Stimulated activated CD8-positive, alpha-beta memory T cell treated with anti-CD3 and anti-CD28 coated beads, Interleukin-4, amount 100 ng/mL, for 4 hours (primary cell): ENCODE measurements at places on chromosomes 1 and 21.

GRCh38 chr1:238960071-238960470 lies 426.3 kb upstream of the CHRM3 start:
- DNase-seq: no peak

GRCh38 chr1:61482170-61482734 lies 242.7 kb downstream of the TM2D1 start:
- DNase-seq: no peak

GRCh38 chr1:64834734-64835133 lies 89.9 kb downstream of the RAVER2 start:
- no peak for DNase-seq

GRCh38 chr1:51320967-51321923 lies 9.1 kb downstream of the TTC39A start:
- DNase-seq: no peak

GRCh38 chr1:20361401-20361800 lies 70.7 kb downstream of the VWA5B1 start:
- no peak for DNase-seq

- no peak for DNase-seq
These were observed 66.2 kb downstream of the FAAP20 start for GRCh38 chr1:2128189-2128901.

- DNase-seq: no peak
These were observed 69.5 kb upstream of the ERRFI1 start for GRCh38 chr1:8095584-8095983.

- no peak for DNase-seq
These were observed 33.4 kb downstream of the CD247 start for GRCh38 chr1:167484726-167485502.

DNA sequence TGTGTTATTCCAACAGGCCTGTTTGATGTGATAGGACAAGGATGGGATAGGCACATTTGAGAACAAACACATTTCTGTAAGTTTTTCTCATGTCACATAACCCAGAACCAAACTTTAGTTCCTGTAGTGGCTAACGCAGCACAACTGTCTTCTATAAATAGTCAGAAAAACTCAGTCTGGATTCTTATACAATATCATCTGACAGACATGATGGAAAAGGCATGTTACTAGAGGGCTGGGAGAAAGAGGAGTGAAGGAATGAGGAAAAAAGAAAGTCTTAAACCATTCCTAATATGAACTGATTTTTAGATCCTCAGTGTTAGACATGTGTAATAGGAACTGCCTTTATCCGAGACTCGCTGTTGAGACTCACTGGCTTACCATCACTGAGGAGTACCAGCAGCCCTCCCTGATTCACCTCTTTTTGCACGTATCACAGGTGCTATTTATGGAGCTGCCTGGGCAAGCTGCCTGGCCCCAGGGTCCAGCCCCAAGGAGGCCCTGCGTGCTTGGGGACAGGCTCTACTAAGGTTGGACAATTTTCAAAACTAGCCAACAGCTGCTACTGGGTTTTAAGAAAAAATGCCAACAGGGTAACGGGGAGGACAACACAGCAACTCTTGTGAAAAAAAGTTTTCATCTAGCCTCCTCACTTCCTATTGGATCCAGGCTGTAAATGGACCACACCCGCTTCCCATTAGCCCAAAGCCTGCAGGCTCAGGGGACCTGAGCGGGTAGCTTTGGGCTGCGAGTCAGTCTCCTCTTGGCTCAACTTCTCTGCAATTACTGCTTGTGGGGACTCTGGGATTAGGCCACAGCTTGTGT lies 30.7 kb upstream of the SERBP1 start:
- no peak for DNase-seq

DNA sequence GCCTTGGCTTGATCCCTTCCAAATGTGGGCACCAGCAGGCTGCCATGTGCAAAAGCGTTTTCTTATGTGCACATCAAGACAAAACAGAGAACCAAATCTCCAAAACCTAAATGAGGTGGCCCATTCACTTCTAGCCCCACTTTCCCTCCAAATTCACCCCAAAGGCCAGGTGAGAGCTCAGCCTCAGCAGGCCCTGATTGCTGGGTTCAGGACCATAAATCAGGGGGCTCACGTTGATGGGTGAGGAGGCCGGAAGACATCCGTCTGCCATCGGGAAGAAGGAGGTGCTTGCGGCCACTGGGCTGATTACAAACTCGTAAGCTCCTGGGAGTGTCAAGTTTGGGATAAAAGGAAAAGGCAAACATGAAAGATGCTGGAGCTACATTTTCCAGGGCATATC lies 86.7 kb upstream of the CLDN14 start:
- DNase-seq: no peak

GRCh38 chr1:161737625-161738024 lies 12.0 kb upstream of the DUSP12 start:
- DNase-seq: no peak

DNA sequence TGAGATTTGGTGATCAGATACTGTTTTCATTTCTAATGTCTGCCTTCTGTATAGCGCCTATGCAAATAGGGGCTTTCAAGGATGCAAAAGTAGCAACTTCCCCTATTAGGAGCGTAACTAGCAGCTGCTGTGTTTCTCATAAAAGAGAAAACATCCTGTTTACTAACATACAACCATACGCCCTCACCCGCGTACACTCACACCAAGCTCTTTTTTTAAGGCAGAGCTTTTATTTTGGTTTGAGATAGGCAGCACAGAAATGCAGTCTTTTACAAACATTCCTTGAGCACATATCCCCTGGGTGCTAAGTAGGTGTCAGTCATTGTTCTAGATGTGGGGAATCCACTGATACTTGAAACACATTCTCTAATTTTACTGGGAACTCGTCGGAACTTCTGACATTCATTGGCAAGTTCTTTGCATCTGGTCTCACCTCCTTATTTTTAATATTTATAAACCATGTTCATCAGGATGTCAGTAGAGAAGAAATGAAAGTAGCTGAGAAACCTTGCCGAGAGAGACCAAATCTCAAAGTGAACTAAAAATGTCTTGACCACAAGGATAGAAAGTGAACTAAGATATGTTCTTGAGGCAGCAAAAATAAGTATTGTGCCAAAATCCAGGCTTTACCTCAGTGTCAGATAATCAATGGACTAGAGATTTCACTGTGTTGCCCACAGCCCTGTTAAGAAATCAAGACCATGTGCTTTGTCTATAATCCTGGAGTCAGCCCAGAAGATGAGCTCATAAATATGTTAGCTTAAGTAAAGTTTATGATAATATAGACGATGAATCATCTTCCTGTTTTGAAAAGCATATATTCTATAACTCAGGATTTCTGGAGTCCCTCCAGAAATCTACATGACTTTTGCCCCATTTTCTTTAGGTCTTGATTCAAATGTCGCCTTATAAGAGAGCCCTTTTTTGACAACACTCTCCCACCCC lies 350.9 kb downstream of the ST6GALNAC3 start:
- DNase-seq: no peak

GRCh38 chr1:220511179-220511578 lies 16.8 kb upstream of the MARK1 start:
- no peak for DNase-seq

- no peak for DNase-seq
These were observed 105.4 kb downstream of the KCTD3 start for GRCh38 chr1:215672482-215672881.

DNA sequence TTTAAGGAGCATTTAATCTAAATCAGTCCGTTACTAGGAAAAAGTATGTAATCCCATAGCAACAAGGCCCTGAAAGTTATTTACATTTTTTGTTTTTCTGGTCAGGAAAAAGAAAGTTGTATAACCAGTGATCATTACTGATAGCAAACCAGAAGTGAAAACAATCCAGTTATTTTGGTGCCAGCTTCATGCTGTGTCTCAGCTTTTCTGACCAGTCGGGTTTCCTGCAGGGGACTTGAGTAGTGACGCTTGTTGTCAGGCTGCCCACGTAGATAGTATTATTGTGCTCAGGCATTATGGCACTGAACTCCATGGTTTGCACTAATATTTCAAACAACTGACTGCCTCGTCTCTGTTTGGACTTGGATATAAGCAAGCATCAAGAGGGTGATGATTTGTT lies 55.2 kb downstream of the SASS6 start:
- DNase-seq: no peak

- no peak for DNase-seq
These were observed 56.2 kb downstream of the LACTBL1 start for GRCh38 chr1:22916471-22916820.

DNA sequence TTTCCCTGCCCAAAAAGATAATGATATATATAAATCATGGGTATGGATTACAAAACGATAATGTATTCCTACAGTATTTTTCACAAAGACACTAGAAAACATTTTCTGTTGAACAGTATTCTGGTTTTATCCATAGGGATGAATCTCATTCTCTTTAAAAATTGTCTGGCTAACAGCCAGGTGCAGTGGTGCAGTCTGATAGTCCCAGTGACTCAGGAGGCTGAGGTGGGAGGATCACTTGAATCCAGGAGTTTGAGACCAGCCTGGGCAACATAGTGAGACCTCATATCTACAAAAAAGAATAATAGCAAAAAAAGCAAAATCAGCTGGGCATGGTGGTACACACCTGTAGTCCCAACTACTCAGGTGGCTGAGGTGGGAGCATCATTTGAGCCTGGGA lies 23.3 kb downstream of the PIP5K1A start:
- no peak for DNase-seq

- DNase-seq: no peak
These were observed 11.0 kb downstream of the PMVK start for GRCh38 chr1:154925335-154926170.

DNA sequence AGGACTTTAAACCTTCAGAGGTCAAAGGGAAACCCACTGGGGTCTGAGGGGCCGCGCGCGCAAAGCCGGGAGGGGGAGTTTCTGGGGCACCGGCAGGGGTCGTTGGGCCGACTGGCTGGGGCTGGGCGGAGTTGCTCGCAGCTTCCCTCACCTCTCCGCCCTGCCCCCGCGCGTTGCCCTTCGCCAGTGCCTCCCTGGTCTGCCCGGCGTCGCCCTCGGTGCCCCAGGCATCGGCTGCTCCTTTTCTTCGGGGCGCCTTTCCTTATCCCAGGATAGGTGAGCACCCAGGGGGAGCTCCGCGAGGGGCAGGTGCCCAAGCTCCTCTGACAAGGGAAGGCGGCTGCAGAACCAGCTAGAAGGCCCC lies 390 bp upstream of the NGF start:
- DNase-seq: no peak

GRCh38 chr1:223628233-223629125 lies 37.0 kb downstream of the CAPN8 start:
- DNase-seq: no peak

DNA sequence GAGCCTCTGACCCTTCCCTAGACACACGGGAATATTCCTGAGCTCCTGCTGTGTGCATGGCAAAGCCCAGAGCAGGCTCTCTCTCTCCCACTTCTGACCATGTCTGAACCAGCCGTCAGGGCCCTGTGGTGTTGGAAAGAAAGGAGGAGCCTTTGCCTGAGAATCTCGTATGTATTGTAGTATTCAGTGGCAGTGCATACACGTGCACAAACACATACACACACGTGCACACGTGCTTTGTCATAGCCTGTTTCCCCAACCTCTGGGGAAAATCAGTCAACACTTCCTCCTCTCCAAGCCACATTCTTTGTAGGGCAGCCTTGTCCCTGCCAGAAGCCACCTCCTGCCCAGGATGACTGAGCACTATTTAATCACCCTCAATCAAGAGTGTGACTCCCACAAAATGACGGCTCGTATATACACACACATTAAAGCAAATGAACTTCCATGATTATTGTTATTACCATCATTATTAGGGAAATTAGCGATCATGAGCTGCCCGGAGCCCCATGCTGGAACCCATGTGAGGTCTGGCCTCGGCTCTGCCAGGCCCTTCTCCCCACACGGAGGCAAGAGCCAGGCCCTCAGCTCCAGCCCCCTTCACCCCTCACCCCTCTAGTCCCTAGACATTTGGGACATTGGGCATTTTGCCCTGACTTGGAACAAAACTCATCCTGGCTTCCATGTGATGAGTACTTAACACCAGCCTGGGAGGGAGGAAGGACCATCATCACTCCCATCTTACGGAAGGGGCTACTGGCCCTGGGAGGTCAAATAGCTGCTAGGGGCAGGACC lies 331.9 kb downstream of the NPHP4 start:
- DNase-seq: no peak

- no peak for DNase-seq
These were observed 81.2 kb upstream of the RUNX3 start for GRCh38 chr1:25011275-25011674.

- no peak for DNase-seq
These were observed 9.7 kb upstream of the PRELP start for GRCh38 chr1:203465948-203466347.
